ENCODE measurements at places on chromosomes 1 and 21.

GRCh38 chr1:117540532-117540931 is 65.3 kb upstream of the TENT5C start:
- no peak for DNase-seq

DNA sequence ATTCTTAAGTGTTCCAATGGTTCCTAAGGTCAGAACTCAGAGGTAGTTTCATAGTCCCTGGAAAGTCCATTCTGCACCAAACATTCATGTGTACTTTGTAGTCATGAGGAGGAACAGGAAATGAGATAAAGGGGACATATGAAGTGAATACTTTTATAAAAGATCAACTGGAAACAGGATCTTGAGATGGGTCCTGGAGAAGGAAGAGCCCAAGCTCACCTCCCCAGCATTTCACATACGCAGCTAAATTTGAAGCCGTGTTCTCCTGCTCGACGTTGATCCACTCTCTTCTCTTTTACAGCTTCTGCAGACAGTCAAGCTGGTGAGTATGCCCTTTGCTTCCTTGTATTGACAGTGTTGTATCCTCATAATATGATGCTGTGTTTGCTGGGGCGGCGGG is 429 bp downstream of the FCGR2A start:
- DNase-seq: no peak

DNA sequence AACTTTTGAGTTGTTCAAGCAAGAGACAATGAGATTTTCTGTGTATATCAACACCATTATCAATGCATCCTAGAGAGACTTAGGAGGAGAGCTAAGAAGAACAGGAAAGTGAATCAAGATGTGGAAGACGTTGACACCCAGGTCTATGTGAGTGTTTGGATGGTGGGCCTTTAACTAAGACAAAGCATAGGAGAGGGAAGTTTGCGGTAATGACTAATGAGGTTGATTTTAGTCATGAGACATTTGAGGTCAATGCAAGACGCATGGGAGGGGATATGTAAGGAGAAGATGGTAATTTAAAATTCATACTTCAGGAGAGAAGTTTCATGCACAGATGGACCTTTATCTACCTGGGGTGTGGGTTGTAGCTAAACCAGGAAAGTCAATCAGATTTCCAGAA is 269.6 kb downstream of the VAV3 start:
- no peak for DNase-seq

- no peak for DNase-seq
Observed at GRCh38 chr1:225044258-225044657, 114.8 kb downstream of the DNAH14 start.

DNA sequence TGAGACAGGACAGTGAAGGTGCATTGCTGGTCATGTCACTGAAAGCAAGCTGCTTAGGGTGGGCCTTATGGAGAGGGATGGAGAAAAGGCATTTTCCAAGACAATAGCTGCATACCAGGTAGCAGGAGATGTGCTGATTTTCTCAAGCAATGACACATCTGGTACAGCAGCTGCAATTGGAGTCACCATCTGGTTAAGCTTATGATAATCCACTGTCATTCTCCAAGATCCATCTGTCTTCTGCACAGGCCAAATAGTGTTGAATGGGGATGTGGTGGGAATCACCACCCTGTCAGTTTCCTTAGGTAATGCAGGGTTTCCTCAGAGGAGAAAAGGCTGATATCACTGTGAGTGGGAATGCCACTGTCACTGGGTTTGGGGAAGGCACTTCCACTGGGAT is 54.6 kb downstream of the ADSS2 start:
- DNase-seq: no peak

- peak; percentile 35 for DNase-seq
Observed at GRCh38 chr1:154608397-154609270, 648 bp upstream of the ADAR start.

- DNase-seq: no peak
Observed at GRCh38 chr1:230090194-230090711, 23.2 kb downstream of the GALNT2 start.

DNA sequence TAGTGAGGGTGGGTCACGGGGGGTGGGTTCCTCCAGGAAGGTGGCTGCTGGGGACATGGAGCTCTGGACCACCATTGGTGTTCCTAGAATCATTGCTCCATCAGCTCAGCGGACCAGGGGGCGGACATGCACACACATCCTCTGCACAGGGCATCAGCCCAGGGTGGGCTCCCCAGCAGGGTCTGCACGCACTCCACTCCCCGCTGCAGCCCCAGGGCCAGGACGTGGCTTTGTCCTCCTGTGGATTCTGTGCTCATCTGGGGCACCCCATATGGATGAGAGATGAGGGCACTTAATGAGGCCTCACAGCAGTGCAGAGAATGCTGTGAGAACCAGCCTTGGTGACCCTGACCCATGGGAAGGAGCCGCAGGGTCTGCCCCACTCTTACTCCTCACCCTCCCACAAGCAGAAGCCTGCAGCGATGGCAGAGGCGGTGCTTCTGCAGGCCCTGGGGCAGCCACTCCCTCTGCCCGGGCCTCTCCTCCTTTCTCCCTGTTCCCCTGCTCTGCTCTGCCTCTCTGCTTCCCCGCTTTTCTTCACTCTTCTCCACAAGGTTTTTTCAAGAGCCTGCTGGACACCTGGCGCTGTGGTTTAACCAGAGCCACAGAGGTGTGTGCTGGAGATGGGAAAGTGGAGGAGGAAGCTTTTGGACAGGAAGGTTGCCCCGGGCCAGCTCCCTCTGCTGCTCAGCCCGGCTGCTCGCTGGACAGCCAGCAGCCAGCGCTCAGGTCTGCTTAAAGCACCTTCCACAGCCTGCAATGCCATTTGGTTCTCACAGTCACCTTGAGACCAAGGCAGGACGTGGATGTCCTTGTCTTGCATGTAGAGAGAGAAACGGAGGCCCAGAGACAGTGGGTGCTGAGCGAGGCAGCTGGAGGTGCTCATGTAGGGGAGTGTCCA is 26.3 kb upstream of the PCBP3 start:
- DNase-seq: no peak

DNA sequence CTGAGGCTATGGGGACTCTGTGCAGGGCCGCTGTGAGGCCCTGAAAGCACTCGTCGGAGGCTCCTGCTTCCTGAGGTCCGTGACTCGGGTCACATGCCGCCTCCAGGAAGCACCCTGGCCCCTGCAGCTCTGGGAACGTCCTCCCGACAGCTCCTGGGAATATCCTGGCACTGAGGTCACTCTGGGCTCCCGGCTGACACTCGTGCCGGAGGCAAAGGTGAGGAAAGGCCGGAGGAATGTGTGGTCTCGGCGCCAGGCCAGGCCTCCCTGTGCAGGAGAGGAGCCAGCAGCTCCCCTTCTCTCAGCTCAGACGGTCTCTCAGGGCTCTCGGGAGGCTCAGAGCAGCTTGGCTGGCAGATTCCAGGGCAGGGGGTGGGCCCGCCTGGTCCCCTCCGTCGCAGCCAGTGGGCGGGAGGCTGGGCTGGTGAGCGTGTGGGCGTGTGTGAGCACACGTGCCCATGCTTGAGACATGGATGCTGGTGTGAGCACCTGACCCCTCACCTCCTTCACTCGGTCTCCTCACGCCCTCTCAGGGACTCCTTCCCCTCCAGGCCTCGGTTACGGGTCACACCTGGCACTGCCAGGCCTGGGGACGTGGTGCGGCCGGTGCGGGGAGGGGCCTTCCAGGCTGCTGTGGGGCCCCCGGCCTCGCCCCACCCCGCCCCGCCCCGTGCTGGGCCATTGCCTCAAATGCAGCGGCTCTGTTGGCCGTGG is 5.5 kb upstream of the RNF223 start:
- peak; percentile 48 for DNase-seq

- DNase-seq: no peak
Observed at GRCh38 chr21:45403133-45403824, 1.7 kb upstream of the COL18A1 start.

DNA sequence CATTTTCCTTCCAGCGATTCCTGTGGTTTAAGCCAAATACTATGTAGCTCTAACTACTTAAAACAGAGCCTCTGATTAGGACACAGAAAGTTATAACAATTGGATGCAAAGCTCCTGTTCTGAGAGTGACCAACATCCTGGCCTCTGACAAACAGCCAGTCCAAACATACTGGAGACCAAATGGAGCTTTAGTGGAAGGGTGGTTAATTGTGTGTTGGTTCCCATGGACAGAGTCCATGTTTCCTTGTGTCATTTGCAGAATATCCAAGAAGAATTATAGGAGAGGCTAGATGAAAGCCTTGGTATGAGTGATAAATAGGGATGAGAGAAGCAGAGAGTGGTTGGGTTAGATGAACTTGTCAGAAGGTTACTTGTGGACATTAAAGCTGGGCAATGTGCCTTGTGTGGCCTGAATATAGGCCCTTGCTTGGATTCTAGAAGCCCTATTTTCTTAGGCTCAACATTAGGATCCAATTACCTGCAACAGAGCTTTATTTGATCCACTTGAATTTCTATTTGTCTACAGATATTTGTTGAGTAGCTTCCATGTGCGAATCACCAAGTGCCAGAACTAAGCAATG is 180.5 kb upstream of the GORAB start:
- no peak for DNase-seq

- no peak for DNase-seq
Observed at GRCh38 chr1:211326140-211326527, 499 bp upstream of the TRAF5 start.

- DNase-seq: no peak
Observed at GRCh38 chr1:231411036-231411531, 11.0 kb downstream of the EGLN1 start.

- no peak for DNase-seq
Observed at GRCh38 chr1:203926025-203926540, 64.7 kb downstream of the SNRPE start.

DNA sequence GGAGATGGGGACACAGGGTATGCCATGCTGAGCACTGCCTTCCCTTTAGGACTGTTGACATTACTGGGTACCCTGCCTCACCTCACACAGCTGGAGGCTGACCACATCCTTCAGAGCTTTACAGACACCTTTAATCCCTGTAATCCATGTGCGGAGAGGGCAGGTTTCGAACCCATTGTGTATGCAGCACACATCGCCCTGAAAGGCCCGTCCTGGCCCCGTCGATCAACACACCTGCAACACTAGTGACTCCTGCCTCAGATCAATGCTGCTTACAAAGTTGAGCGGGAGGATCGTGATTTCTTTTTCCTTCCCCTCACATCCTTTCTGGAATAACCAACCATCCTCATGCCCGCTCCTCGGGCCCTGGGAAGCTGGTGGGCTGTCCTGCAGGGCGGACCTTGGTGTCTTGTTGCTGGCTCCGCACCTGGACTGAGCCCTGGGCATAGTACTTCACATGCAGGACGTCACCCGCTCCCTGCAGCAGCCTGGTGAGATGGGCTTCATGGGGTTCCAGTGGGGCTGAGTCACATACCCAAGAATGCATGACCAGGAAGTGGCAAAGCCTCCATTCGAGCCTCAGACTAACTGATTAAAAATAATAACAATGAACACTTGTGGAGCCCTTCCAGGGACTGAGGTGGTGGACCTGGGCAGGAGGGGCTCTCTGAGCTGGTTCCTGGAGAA is 403.6 kb downstream of the PTPRU start:
- no peak for DNase-seq

- DNase-seq: peak; percentile 63
Observed at GRCh38 chr1:6028042-6028850, 17.4 kb upstream of the KCNAB2 start.

- DNase-seq: no peak
Observed at GRCh38 chr1:174417921-174418320, 29.8 kb upstream of the GPR52 start.

GRCh38 chr1:228198977-228199590 is 8.8 kb upstream of the OBSCN start:
- DNase-seq: no peak

DNA sequence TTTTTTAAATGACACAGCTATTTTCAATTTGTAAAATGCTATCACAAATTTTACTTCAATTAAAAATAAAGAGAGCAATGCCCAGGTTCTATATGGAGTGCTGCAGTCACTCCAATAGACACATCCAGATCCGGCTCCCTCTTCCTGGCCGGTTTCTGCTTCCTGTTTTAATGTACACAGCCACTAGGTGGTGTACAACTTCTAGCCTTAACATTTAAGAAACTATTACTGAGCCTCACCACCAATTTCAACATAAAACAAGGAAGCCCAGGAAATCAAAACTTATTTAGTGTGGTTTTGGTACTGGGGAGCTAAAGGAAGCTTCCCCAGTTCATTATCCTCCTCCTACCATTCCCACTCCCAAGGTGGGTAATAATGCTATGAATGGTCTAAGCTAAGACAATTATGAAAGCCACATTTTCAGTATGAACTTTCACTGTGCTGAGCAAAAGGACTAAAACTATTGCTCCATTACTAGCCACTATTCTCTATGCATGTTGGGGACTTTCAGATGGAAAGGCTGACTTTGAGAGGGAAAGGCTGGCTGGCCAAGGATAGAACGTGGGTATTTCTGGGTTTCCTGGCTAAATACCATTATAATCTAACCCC is 25.5 kb upstream of the MTMR11 start:
- peak; percentile 28 for DNase-seq

- no peak for DNase-seq
Observed at GRCh38 chr1:226651041-226651731, 87.9 kb downstream of the ITPKB start.

DNA sequence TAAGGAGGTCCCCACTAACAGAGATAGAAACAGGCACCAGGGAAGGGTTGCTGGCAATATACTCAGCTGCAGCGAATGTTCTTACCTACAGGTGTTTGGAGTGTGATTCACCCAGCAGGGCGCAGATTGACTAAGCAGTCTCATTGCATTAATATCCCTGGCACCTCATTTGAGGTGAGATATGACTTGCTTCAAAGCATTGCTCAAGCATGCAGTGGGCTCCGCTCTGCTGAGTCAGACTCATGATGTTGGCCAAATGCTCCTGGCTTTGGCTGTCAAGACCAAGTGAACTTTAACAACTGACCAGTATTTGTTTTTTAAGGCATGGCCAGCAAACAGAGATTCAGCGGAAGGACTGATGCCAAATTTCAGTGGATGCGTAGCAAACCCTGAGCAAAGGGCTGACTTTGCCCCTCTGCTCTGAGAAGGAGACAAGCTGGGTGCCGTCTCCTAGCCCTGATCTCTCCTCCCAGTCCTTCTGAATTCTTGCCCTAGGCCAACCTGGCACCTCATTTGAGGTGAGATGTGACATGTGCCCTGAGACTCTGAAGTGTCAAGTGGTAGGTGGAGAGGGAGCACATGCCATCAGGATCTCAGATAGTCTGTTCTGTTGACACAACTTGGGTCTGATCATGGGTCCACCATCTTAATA is 187.1 kb upstream of the COA6 start:
- peak; percentile 8 for DNase-seq

- DNase-seq: no peak
Observed at GRCh38 chr1:87349036-87349435, 20.4 kb downstream of the LMO4 start.

- no peak for DNase-seq
Observed at GRCh38 chr1:41908288-41908895, 10.3 kb downstream of the HIVEP3 start.

GRCh38 chr1:101325144-101325543 is 88.3 kb downstream of the S1PR1 start:
- DNase-seq: no peak

- DNase-seq: peak; percentile 45
Observed at GRCh38 chr1:44212355-44213221, 683 bp upstream of the DMAP1 start.

DNA sequence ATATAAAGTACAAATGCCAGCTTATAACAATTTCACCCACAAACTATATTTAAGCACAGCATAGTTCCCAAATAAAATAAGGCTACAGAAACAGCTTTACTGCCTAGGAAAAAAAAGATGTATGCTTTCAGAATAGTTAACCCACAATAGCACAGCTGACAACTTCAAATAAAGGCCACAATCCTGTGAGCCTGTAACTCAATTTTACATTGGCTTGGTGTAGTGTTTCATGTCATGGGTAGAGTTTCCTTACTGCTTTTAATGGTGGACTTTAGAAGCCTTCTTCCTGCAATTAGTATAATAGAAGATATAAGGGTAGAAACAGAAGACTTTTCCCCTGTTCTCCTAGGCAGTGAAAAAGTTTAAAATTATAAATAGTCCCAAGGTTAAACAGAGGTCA is 44.3 kb upstream of the ZC3H11B start:
- DNase-seq: no peak

Data from activated naive CD4-positive, alpha-beta T cell treated with Interleukin-2 at 50 U/mL for 16 hours (primary cell).